ENCODE measurements at places on chromosomes 16 and 17.

GRCh38 chr16:48949636-48950035 lies 332.0 kb downstream of the CBLN1 start:
- DNase-seq: no peak

DNA sequence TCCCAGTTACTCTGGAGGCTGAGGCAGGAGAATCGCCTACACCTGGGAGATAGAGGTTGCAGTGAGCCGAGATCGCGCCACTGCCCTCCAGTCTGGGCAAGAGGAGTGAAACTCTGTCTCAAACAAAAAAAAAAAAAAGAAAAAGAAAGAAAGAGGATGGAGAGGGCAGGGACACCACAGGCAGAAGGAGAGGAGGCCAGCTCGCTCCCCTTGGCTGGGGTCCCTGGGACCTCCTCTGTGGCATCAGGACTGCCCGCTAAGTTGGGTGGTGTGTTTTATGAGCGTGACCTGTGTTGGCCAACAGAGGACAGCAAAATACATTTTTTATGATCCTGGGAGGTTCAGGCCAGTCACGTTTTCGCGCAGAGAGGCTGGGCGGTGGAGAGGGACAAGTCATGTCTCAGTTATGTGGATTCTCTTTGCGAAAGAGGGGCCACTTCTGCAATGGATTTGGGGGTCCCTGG lies 229.6 kb downstream of the MRTFB start:
- peak; percentile 23 for DNase-seq

- peak; percentile 29 for DNase-seq
Observed at GRCh38 chr16:57600048-57600835, 28.2 kb upstream of the ADGRG1 start.

DNA sequence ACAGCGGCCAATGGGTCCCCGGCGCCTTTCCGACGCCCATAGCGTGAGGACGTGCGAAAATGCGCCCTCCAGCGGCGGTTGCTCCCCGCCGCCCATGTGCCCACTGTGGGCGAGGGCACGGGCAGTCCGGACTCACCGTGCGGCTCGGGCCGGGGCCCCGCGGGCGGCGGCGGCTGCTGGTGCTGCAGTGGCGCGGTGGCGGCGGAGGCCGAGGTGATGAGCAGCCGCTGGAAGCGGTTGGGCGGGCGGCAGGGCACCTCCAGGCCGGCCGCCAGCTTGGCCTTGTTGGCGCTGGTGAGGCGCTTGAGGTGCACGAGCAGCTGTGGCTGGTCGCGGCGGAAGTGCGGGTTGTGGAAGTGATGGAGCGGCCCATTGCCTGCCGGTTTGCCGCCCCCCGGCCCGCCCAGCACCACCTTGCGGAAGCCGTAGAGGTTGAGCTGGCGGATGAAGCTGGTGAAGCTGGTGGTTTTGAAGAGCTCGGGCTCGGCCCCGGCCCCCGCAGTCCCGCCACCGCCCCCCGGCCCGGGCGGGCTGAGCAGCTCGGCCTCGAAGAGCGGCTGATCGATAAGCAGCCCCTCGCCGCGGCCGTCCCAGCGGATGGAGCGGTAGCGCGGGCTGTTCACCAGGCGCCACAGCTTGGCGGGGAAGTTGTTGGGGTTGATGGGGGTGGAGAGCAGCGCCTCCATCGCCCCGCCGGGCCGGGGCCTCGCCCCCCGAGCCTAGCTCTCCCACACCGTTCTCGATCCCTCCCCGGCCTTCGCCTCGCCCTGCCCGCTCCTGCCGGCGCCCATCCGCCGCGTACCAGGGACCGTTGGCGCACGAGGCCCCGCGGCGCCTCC lies at the start of gene HSF5:
Gene HSF5 (minus strand): TSS at position 820 of the 839 bp plus-strand sequence. CDS start 134 bp downstream, at position 686.
- peak; percentile 57 for DNase-seq

DNA sequence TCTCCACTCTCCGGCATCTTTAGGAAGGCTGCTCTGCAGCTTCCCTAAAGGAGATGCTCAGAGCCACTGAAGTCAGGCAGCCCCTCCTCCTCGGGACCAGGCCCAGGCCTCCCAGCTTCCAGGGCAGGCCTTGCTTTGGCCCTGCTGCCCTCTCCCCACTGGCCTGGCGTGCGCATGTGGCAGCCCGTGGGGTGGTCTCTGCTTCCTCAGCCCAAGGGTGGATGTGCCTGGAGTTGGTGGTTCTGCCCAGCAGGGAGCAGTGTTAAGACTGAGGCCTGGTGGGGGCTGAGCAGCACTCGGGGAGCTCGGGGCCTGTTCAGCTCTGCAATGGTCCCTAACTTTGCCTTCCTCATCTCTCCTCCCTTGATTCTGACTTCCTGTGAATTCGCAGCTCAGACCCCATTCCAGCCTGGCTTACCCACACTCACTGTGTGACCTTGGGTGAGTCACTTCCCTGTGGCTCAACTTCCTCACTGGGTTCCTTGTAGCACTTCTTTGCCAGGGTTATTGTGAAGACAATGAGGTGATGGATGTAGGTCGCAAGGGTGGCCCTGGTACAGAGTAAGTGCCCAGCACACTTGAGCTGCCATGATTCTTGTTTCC lies 63.2 kb downstream of the NKD1 start:
- no peak for DNase-seq

- DNase-seq: no peak
Observed at GRCh38 chr17:45231481-45232116, 9.9 kb downstream of the FMNL1 start.

- DNase-seq: no peak
Observed at GRCh38 chr17:21370430-21370829, 5.7 kb upstream of the KCNJ12 start.

GRCh38 chr16:84897911-84898377 lies 78.2 kb downstream of the CRISPLD2 start:
- no peak for DNase-seq

DNA sequence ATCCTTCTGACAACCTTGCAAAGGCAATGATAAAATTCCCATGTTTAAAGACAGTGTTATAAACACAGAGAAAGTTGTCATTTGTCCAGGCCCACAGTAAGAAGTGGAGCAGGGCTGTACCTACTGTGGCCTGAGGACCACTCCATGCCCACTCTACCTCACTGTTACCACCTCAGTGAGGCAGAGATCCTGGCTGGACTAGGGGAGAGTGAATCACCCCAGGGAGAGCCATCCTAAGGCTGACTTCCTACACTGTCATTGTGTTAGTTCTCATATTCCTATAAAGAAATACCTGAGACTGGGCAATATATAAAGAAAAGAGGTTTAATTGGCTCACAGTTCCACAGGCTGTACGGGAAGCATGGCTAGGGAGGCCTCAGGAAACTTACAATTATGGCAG lies 228.8 kb upstream of the HSBP1 start:
- no peak for DNase-seq

GRCh38 chr16:19130852-19131824 lies 17.4 kb downstream of the ITPRIPL2 start:
- no peak for DNase-seq

- no peak for DNase-seq
Observed at GRCh38 chr16:14146445-14146844, 75.3 kb downstream of the MRTFB start.

Data from hematopoietic multipotent progenitor cell treated with erythropoietin and hydrocortisone succinate and interleukin-3 and kit ligand, for 15 days (in vitro differentiated cells).